ENCODE measurements at places on chromosomes 5 and 9.

GRCh38 chr5:95403996-95404395 lies 12.8 kb downstream of the FAM81B start:
- no peak for DNase-seq

GRCh38 chr5:179497636-179498340 lies 52.6 kb upstream of the RUFY1 start:
- DNase-seq = no peak

GRCh38 chr9:126472948-126473298 lies 140.8 kb upstream of the LMX1B start:
- no peak for DNase-seq

GRCh38 chr9:107483666-107484065 lies 5.9 kb downstream of the KLF4 start:
- no peak for DNase-seq

GRCh38 chr5:116806836-116807235 lies 232.2 kb upstream of the SEMA6A start:
- no peak for DNase-seq

DNA sequence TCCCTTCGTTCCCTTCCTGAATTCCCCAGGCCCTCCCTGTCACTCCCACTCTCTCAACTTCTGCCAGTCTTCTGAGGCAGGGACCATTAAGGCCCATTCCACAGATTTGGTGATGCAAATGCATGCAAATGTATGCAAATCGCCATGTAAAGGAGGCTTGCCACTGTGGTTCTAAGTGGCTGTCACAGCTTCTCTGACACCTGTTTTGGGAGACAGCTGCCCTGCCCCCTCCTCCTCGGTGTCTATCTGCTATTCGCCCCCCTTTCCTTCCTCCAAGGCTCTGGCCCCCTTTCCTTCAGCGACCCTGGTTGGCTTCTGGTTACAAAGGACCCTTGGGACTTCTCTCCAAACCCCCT lies 10.5 kb upstream of the ARAP3 start:
- no peak for DNase-seq

GRCh38 chr9:95134457-95134881 lies 183.0 kb downstream of the FANCC start:
- DNase-seq = no peak

- DNase-seq = no peak
These were observed 98.0 kb upstream of the SARDH start for GRCh38 chr9:133836001-133836758.

GRCh38 chr5:2164586-2164985 lies 281.9 kb upstream of the IRX4 start:
- DNase-seq = no peak

DNA sequence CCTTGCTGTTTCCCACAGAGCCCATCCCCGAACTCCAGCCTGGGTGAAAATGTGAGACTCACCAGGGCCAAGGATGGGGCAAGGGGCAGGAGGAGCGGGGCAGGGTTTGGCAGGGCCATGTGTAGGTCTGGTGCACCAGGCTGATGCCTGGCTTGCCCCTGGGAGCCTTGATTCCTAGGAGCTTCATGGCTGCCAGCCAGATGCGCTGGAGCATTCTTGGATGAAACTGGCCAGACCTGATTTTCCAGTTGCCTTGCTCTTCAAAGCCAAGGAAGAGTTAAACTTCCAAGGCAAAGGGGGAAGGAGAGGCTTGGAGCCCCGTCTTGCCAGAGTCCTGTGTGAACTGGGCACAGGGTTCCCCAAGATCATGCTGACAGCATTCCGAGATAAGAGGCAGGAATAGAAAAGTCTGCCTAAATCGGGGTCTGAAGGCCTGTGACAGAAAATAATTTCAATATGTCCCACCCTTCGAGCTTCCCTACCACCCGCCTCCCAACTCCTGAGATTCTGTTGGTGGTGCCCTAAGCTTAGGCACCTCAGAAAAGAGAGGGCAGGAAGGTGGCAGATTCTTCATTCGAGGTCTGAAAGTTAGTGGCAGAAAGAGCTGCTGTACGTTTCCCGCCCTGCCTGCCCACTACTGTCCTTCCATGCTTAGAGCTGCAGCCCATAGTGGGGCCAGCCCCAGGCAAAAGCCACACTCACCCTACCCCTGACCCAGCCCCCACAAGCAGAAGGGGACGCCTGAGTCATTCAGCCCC lies 20.4 kb downstream of the FAT2 start:
- no peak for DNase-seq

DNA sequence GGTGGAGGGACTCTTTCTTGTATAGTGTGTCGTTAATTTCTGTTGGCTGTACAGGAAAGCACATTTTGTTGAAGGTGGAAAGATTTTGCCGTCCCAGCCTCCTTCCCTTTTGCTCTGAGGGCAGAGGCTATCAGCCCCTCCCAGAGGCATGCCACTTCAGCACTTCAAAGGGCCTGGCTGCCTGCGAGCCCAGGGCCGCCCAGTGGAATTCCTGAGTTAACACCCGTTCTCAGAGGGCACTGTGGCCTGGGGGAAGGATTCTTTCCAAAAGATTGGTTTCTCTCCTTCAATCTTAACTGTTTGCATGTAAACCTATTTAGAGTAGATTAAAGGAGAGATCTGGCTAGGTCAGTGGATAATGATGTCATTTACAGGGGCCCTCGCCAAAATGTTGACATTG lies 238.6 kb downstream of the FANCC start:
- no peak for DNase-seq

- DNase-seq = no peak
These were observed 190.8 kb upstream of the RASA1 start for GRCh38 chr5:87076931-87077330.

GRCh38 chr9:22483528-22484070 lies 37.0 kb downstream of the DMRTA1 start:
- DNase-seq = no peak

DNA sequence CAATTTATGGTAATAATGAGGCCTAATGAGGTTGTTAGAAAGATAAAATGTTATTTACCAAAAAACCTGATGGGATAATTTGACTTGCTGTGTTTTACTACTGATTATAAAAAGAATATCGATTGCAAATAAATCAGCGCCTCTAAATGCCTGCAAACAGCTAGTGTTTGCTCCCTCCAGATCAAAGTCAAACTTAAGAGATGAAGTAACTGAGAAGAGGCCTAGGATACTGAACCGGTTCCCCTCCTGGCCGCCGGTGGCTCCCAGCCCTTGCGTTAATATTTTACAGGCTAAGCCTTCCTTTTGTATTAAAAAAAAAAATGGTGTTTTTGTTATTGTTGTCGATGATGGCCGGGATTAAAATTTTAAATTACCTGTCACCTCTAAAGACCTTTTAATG lies 2.6 kb downstream of the IRX1 start:
- no peak for DNase-seq

DNA sequence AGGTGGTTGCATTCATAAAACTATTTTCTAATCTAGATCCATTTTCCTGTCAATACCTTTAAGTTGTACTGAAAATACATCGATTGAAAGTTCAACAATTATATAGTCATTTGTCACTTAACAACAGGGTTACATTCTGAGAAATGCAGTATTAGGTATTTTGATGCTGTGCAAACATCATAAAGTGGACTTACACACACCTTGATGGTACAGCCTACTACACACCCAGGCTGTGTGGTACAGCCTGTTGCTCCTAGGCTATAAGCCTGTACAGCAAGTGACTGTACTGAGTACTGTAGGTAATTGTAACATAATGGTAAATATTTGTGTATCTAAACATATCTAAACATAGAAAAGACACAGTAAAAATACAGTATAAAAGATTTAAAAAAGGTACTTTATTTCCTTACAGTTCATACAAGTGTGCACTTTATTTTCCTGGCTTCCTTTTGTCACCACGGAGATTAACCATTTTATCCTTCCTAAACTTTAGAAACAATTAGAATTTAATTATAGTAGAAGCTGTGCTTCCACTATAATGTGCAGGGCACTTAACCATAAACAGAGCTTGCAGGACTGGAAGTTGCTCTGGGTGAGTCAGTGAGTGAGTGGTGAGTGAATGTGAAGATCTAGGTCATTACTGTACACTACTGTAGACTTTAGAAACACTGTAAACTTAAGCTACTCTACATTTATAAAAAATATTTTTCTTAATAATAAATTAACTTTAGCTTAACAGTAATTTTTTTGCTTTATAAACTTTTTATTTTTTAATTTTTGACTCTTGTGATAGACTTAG lies 42.9 kb upstream of the MEF2C start:
- no peak for DNase-seq

GRCh38 chr5:57824047-57824446 lies 341.4 kb upstream of the ACTBL2 start:
- no peak for DNase-seq

- peak; percentile 62 for DNase-seq
These were observed 16.1 kb downstream of the GBGT1 start for GRCh38 chr9:133147412-133148198.

- DNase-seq = peak; percentile 52
These were observed 134.7 kb upstream of the ZNF608 start for GRCh38 chr5:124880903-124881697.

DNA sequence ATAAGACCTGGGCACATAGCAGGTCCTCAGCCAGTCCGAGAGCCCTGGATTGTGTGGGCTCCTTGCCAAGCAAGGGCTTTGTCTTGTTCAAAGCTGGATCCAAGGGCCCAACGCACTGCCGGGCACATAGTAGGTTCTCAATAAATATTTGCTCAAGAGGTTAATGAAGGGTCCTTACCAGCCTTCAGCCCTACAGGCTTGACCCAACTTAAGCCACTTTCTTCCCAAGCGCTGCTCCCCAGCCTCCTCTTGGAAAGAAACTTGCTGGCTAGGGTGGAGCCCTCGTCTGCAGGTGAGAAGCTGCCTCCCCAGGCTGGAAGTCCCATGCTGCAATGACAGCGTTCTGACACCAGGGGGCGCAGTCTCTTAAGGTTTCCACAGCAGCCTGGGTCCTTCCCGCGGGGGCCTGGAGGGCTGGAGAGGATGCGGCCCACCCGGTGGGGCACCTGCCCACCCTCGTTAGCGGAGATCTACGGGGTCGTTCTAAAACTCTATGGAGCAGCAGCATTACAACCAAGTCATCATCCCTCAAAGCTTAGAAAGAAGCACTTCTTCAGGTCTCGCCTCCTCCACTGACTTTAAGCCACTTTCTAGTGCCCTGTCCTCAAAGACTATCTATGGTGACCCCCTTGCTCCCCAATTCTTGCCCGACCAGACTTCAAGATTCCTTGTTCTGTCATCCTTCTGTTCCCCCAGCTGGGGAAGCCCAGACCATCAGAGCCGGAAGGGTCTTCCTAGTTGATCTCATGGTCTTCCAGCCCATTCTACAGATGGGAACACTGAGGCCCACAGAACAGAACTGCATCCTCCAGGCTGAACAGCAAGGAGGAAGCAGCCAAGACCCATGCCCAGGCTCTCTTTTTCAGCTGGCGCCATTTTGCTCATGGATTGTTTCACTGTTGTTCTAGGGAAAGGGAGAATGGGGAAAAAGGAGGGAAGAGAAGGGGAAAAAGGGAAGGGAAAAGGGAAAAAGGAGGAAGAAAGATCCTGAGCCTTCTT lies 115.4 kb downstream of the LHX2 start:
- DNase-seq = peak; percentile 85

DNA sequence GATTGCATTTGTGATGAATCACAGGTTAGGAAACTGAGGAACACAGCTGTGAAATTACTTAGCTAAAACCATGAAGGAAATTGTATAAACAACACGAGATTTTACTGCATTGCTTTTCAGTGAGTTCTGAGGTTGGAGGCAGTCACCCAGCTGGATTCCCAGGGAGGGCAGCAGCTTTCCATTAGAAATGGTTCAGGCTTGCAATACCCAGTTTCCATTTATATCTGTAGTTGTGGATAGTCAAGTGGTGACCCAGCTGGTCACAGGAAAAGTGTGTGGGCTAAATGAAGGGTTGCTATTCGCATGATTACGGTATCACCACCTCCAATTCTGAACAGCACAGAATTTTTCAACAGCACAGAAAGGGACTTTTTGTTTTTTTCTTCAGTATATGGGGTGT lies 34.3 kb upstream of the SPATA31D4 start:
- DNase-seq = no peak

- DNase-seq = peak; percentile 90
These were observed 185.9 kb upstream of the RASA1 start for GRCh38 chr5:87081511-87082372.

DNA sequence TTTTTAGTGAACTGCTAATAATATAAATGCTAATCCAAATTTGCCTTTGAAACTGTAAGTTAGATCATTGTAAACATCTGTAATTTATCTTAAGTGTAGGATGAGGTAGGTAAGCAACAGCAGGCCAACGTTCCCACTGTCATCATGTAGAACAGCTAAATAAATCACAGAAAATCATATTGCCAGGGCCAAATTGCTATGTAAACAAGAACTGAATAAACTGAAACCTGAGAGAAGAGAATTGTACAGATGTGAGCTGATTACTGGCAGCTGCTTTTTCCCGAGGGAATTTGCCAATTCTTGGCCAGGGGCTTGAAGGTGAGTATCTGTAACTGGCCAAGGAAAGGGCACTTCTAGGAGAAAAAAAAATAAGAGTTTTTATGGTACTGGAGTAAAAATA lies 97.6 kb downstream of the CDH10 start:
- no peak for DNase-seq

GRCh38 chr9:36492865-36493264 lies 79.8 kb upstream of the MELK start:
- peak; percentile 48 for DNase-seq

GRCh38 chr9:107989544-107989943 lies 500.0 kb upstream of the KLF4 start:
- DNase-seq = peak; percentile 88

- no peak for DNase-seq
These were observed 9.9 kb upstream of the EGR1 start for GRCh38 chr5:138455232-138455930.

DNA sequence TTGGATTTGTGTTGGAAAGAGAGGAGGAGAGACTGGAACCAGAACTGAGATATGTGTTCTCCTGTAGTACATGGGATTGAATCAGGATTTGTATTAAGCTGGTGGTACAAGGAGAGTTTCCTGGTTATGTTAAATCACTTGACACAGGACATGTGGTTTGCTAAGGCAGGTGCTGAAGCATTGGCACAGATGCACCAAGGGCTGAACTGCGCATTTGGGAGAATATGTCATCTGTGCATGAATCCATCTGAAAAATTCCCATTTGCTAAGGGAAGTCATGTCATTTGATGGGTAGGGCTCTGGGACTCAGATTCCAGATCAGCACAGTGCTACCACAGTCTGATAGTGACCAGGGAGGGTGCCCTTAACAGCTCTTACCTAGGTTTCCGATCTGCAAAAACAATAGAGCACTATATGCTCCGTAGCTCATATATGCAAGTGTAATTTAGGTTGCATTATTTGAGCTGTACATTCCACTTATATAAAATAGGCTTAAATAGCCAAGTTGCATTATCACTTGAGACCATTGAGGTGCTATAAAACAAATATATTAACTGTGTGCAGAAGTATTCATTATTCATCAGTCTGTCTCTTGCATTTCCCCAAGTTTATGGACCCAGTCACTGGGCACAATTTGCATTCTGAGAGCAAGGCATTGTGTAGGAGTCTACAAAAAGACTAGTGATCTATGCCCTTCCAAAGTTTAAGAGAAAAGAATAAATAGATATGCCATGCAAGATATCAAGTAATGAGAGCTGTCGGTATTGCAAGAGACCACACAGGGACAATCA lies 55.2 kb downstream of the ADAMTS16 start:
- DNase-seq = no peak

DNA sequence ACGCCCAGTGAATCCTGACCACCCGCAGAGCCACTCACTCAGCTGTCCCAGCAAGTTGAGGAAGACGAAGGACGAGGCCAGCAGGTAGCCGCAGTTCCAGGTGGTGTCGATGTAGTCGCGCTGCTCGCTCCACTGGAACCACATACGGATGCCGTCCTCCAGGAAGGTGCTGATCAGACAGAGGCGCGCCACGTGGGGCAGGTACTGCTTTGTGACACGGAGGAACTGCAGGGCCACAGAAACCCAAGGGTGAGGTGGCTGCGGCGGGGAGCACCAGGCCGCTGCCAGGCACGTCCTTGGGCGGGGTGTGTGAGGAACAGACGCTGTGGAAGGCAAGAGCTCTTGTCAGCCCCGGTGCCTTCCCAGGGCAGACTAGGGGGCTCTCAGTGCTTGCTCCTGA lies 8.6 kb downstream of the SURF4 start:
- DNase-seq = no peak

Data from suppressor macrophage (primary cell).